Jurkat, Clone E6-1 (cell line): ENCODE measurements at places on chromosomes 1 and 21.

- DNase-seq: no peak
Observed at GRCh38 chr1:118073648-118074435, 111.2 kb downstream of the SPAG17 start.

GRCh38 chr1:55052221-55053142 is 13.1 kb downstream of the PCSK9 start:
- DNase-seq: no peak

DNA sequence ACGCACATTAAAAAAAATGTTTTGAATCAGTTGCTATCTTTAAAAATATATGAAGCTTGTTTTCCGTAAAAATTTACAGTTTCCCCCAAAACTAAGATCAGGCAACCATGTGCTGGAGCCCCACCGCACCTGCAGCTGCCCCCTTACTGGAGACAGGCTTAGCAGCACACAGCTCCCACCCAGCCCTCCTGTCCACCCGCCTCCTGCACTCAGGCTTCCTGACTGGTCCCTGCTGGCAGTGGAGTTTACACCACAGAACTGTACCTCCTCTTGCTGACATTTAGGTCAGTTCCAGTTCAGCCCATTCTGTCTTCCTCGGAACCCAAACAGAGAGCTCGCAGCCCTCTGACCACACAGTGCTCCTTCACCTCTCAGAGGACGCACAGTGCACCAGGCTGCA is 2.1 kb downstream of the GPR161 start:
- DNase-seq: no peak

GRCh38 chr21:45135868-45136267 is 61.5 kb downstream of the ADARB1 start:
- DNase-seq: no peak

- no peak for DNase-seq
Observed at GRCh38 chr1:71041806-71042205, 5.8 kb downstream of the PTGER3 start.

GRCh38 chr1:109926662-109927300 is 16.1 kb downstream of the CSF1 start:
- DNase-seq: no peak

- no peak for DNase-seq
Observed at GRCh38 chr1:6521536-6521935, 30.1 kb upstream of the PLEKHG5 start.

DNA sequence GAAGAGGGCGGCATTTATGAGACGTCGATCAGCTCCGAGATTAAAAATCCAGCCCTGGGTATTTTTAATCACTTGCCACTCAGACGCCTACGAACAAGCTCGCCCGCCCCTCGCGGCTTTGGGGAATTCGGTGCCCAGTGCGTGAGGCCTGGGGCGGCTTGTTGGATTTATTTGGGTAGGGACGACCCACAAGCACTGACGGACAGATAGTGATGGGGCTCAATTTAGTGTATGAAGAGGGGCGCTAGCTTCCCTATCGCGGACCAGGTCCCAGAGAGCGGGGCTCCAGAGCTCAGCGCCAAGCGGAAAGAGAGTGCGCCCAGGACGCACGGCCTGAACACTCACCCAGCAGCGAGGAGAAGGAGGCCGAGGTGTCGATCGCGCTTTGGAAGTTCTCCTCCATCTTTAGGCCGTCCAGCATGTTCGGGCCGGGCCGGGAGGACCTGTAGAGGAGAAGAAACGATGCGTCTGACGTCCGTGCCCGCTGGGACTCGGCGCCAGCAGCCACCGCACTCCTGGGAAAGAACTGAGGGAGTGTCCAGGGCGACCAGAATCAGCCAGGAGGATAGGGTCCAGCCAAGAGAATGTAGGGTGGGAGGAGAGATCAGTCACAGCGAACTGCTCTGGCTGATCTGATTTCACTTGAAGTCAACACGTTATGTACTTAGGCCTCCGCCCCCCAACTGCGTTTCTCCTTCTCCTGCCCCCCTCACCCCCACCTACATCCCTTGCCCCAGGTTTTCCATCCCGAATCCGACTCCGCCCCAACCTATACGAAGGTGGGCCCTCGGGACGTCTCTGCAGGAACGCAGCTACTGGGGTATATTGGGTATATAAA is 1.2 kb downstream of the LMX1A start:
- no peak for DNase-seq

GRCh38 chr1:21338573-21339355 is 48.5 kb upstream of the ECE1 start:
- no peak for DNase-seq

DNA sequence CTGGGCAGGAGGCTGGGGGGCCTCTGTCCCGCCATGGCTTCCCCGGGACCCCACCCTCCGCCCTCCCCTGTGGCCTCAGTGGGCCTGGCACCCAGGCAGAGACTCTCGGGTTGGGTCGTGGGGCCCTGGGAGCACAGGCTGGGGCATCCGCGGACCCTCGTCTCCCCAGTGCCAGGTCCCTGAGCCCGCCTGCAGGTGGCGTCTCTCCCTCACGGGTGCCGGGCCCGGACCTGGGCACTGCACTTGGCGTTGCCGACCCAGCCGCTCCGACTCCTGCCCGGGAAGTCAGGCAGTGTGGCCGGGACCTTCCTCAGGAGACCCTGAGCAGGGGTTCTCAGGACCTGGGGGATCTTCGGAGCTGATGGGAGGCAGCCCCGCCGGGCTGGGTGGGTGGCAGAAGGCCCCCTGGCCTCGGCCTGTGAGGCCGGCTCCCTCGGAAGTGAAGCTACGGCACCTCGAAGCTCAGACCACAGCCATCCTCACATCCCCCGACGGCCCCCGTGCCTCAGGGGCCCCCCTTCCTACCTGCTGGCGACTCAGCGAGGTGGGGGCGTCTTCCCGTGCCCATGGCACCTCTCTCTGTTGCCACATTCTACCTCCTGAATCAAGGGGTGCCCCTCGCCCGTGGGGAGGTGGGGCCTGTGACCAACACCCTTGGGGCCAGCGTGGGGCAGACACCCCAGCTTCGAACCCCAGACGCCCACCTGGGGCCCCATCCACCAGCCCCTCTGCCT is 6.4 kb upstream of the C1orf159 start:
- DNase-seq: peak; percentile 42

DNA sequence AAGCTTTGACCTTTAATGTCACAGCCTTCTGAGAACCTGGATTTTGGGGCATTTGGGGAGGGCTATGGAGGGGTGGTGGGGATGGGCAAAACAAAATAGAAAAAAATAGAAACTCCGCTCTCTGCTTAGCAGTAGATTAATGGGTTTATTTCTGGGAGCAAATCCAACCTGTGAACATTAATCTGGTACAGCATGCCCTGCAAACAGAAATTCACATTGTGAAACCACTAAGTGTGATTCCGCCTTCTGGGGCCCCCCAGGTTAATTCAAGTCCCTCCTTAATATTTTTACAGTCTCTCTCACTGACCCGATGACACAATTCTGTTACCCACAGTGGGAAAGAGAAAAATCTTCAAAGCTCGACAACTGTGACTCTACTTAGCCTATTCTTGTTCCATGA is 76.4 kb downstream of the TIAM1 start:
- DNase-seq: no peak

DNA sequence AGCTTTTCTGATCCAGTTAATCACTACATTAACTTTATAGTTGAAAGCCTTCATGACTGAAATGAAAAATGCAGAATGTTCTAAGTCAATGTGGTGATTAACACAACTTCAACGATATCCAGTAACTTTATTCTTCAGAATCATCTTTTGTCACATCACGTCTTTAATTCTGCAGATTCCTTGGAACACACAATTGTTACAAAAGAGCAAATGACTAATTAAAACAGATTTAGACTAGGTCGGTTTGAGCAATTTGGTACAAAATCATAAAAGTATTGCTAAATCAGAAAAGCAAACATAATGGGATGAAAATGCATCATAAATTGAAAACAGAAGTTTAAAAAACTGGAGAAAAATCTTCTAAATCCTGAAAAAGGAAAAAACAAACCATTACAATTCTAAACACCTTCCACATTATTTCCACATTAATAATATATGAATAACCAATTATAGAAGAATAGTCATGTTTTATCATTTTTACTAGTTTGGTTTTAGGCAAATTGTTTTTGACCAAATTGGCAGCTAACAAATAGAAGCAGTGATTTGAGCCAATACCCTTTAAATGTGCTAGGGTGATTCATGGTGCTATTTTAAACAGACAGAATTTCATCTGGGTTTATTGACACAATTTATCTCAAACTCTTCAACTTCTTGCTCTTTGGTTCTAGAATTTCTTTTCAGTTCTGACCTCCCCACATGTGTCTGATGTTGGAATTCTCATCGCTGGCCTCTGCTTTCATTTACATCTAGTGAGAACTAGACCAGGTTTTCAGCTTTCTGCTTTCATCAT is 468.1 kb upstream of the PTBP2 start:
- DNase-seq: no peak

GRCh38 chr1:212916481-212917133 is 33.7 kb upstream of the VASH2 start:
- DNase-seq: peak; percentile 27

GRCh38 chr21:37532868-37533780 is 166.6 kb downstream of the DYRK1A start:
- no peak for DNase-seq

DNA sequence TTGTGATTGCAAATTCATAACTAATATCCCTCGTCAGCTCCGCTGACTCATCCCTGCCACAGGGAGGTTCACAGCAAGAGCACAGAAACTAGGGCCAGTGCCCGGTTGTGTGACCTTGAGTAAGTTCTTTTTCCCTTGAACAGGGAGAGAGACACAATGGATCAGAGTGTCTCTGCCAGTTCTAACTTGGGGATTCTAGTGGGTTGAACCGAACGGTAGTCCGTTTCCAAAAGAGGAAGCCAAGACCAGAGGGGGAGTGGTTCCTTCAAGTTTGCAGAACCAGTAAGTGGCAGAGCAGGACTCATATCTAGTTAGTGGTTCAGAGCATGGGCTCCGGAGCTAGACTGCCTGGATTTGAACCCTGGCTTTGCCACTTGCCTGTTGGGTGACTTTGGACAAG is 4.9 kb upstream of the SHISA4 start:
- DNase-seq: no peak

DNA sequence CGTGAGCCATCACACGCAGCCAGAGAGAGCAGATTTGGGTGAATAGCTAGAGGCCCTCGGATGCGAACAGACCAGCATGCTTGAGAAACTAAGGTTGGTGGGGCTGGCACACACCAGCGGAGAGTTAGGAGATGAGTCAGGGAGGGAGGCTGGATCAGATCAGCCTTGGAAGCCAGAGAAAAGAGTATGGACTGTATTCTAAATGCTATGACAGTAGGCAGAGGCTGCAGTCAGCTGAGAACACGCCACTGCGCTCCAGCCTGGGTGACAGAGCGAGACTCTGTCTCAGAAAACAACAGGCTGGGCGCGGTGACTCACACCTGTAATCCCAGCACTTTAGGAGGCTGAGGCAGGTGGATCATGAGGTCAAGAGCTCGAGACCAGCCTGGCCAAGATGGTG is 4.0 kb upstream of the PLEKHM2 start:
- DNase-seq: no peak

DNA sequence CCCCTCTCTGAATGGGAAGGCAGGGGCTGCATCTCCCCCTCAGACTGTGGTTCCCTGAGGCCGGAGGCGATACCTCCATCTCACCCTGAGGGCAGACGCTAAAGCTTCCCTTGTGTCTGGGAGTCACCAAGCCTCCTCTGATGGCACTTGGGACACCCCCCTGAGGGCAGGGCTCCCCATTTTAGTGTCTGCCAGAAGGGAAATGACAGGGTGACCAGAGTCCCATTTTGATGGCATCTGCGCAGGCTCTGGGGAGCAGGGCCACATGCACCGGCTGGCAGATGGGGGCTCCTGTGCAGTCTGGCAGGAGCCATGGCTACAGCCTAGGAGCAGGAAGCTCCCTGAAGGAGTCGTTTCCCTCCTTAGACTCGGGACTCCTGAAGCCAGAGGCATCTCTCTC is 1.7 kb downstream of the S100A2 start:
- DNase-seq: no peak

- DNase-seq: no peak
Observed at GRCh38 chr1:90007979-90008404, 13.1 kb downstream of the ZNF326 start.

GRCh38 chr1:156948708-156949107 is 28.3 kb downstream of the LRRC71 start:
- DNase-seq: no peak

DNA sequence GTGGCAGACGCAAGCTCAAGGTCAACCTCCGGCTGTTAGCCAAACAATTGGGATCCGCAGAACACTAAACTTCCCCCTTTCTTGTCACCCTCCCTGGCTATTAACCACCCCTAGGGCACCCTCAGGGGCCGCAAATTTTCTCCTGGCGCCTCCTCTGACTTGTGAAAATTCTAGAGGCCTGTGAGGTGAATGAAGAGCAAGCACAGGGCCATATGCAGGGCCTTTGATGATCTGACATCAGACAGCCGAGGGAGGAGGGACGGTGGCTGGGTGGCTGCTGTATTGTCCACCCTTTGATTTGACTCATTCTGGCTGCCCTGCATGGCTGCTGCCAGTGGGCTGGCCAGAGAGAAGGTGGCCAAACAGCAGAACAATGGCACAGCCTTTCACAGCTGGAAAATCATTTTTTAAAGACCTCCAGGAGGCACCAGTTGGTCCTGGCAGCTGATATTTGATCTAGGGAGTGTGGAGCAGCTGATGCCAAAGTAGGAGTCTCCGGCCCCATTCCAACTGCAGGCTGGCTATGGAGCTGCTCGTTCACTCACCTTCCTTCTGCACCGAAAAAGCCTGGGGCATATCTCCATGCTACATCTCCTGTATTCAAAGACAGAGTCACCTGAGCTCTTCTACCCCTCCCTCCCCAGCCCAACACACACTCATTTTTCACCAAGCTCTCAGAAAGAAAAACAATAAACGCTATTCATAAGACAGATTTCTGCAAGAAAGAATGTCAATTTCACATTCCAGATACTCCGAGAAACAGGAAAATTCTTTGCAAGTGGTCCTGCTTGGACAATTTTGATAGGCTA is 44.9 kb upstream of the BARHL2 start:
- no peak for DNase-seq

GRCh38 chr1:26959722-26960624 is at the start of gene KDF1:
Gene KDF1 (minus strand): TSS chr1:26960468. CDS start chr1:26952380, 8,088 bp downstream.
- no peak for DNase-seq

DNA sequence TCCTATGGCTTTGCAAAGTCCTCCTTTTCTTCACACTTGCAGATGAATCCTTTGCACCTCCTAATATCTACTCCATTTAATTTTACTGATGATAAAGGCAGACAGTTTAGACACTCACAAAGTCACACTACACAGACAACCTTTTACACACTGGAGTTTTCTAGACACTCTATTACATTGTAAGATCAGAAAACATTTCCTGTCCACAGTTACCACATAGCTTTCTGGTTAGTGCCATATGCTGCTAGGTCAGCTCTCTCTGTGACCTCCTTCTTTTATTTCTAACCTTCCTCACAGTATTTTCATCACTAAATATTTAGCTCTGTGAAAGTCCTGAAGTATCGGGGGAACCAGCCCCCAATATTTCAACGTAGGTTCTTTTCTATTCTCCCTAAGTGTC is 5.1 kb downstream of the SH2D1B start:
- no peak for DNase-seq

GRCh38 chr21:26752849-26753248 is 92.4 kb downstream of the ADAMTS1 start:
- DNase-seq: no peak

DNA sequence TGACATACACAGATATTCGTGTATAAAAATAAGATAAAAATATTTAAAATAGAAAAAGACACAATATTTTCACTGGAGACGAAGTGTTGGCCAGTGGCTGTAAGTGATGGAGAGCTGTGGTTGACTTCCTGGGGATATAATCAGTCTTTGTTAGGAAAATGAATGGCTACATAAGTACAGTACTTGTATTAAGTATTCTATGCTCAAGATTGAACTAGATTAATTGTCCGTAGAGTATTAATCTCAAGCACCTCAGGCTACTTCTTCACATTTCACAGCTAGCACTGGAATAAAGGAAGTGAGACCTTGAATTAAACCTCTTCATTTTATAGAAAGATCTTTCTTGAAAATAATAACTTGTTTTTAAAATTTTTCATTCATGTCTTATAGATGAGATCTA is 39.0 kb upstream of the RGS5 start:
- no peak for DNase-seq
